Stimulated activated CD8-positive, alpha-beta memory T cell treated with anti-CD3 and anti-CD28 coated beads, Interleukin-4, amount 100 ng/mL, for 1 hour (primary cell): ENCODE measurements at places on chromosomes 3 and 15.

DNA sequence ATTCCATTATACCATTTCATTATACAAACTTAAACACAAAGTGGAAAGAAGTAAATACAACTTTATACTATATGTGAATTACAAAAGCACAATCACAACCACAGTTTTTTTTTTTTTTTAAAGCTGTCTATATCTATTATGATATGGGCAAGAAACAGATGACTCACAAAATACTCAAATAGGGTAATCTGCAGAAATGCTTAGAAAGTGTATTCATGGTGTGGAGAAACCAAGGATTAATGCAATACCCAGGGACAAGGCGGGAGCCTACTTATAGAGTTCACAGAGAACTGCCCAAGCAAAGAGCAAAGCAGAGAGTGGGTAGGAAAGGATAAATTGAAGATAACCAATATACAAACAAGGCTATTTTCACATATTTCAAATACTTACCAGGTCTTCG is 332.0 kb downstream of the FHIT start:
- no peak for DNase-seq

GRCh38 chr3:16264174-16264707 is 502 bp downstream of the DPH3 start:
- no peak for DNase-seq

GRCh38 chr3:141382571-141382970 is 14.3 kb downstream of the ZBTB38 start:
- DNase-seq: no peak

DNA sequence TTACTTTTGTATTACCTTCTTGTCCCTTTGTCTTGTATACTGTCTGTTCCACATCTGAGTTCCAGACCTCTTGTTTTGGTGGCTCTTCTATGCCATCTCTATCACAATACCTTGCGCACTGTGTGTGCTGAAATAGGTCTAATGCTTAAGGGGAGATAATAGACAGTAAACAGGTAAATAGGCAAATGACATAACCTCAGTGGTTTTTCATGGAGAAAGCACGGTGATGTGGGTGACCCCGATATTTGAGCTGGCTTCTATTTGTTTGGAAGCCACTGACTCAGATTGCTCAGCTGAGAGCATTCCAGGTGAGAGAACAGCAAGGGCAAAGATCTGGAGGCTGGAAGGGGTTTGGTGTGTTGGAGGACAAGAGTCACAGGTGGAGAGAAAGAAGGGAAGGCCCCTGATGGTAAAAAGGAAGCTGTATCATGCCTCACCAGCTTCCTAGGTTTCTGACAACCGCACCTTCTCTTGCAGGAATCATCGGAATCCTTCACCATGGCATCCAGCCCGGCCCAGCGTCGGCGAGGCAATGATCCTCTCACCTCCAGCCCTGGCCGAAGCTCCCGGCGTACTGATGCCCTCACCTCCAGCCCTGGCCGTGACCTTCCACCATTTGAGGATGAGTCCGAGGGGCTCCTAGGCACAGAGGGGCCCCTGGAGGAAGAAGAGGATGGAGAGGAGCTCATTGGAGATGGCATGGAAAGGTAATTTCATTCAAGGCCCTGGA is 795 bp downstream of the MCM2 start:
- DNase-seq: no peak

DNA sequence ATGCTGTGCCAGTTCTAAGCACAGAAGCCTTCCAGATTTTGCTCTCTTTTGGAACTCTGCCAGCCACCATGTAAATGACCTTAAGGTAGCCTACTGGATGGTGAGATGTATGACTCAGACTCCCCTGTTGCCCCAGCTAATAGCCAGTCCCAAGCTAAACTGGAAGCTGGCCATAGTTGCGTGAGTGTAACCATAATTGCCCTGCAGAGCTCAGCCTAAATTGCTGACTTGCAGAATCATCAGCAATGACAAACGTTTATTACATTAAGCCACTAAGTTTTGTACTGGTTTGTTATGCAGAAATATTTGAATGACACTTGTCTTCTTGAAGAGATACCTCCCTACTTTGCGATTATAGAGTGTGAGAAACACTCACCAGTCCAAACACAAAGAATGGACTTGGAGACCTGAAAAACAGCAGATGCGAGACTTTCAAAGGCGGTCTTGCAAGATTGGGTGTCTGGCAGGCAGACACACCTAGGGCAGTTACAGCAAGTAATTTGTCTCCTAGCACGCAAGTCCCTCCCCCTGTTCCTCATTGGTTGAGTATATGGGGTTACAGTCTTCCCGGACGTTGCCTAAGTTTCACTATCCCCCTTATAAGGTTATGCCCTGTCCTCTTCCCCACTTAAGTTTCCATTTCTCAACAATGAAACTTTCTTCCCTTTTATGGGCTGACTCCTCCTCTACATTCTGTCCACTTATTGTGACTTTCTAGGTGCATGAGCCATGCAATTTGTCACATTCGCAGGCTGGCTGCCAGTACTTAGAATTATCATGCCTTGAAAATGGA is 83.6 kb upstream of the XCR1 start:
- no peak for DNase-seq

GRCh38 chr3:134643150-134643675 is 7.6 kb downstream of the KY start:
- DNase-seq: no peak

DNA sequence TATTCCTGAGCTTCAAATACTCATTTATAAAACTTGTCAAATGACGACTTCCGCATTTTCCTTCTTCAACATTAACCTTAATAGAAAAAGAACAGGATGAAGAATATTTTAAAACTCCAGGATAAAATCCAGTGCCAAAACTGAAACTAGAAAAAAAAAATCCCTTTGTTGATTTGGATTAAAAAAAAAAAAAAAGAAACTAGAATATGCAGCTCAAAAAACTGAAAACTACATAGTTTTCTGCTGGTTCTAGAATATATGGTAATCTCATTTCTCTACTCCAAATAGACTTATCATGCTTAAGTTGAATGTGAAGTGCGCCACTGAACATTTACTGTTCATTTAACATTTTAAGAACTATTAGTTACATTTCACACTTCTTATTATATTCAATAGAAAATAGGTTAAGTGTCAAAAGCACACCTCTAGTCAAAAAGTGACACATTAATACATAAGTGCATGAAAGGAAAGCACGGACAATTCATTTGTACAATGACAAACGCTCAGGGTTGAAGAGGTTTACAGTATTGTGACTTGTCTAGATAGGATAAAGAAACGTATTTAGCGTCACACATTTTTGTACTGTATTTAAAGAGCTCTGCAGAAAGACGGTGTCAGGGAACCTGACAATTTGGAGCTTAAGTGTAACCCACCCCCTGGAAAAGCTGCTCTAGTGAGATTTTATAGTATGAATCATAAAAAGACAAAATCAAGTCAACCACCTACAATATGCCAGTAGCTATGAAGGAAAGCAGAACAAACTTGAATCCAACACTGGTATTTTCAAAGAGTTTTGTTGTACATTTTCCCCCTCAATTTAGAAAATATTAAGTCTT is 5.8 kb downstream of the TRA2B start:
- DNase-seq: no peak

DNA sequence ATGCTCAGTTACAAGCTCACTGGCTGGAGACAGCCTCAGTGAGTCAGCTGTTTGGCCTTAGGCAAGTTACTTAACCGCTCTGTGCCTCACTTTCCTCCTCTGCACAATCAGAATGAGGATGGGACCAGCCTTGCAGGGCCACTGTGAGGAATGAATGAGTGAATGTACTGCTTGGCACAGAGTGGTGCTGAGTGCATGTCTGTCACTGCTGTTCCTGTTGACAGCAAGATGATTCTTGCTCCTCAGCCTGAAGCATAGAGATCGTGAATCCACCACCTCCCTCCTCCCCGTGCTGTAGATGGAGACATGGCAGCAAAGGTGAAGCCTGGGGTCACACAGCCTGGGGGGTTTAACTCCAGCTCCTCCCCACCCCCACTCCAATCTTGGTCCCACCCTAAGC is 14.6 kb upstream of the GRIP2 start:
- DNase-seq: no peak

- DNase-seq: no peak
Measured at GRCh38 chr3:4425707-4426106, 41.4 kb downstream of the SUMF1 start.

DNA sequence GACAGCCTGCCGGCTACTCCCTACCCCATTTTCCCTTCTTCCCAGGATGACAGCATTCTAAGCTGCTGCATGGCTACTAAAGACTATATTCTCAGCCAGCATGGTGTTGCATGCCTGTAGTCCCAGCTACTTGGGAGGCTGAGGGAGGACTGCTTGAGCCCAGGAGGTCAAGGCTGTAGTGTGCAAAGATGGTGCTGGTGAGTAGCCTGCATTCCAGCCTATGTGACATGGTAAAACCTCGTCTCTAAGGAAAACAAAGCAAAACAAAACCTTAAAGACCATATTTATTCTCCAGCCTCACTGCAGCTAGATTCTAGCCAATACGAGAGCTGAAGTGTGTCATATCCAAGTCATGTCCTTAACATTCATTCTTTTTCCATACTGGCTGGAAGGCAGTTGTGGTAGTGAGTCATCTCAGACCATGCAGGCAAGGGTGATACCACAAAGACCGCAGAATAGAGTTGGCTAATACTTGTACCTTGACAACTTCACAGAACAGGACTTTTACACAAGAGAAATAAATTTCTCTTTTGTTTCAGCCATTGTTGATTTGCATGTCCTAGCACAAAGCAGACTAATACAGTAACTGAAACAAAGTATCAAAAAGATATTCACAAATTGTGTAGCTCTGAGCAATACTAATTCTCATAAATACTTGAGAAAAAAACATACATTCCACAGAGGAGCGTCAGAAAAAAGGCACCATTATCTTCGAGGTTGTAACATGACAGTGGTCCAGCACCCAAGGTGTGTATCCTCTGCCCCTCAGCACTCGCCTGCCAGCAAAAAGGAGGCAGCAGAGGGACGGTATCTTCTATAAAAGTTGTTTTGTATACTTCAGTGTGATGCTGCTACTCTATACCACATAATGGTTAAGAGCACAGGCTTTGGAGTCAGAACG is 14.8 kb downstream of the PBRM1 start:
- no peak for DNase-seq

DNA sequence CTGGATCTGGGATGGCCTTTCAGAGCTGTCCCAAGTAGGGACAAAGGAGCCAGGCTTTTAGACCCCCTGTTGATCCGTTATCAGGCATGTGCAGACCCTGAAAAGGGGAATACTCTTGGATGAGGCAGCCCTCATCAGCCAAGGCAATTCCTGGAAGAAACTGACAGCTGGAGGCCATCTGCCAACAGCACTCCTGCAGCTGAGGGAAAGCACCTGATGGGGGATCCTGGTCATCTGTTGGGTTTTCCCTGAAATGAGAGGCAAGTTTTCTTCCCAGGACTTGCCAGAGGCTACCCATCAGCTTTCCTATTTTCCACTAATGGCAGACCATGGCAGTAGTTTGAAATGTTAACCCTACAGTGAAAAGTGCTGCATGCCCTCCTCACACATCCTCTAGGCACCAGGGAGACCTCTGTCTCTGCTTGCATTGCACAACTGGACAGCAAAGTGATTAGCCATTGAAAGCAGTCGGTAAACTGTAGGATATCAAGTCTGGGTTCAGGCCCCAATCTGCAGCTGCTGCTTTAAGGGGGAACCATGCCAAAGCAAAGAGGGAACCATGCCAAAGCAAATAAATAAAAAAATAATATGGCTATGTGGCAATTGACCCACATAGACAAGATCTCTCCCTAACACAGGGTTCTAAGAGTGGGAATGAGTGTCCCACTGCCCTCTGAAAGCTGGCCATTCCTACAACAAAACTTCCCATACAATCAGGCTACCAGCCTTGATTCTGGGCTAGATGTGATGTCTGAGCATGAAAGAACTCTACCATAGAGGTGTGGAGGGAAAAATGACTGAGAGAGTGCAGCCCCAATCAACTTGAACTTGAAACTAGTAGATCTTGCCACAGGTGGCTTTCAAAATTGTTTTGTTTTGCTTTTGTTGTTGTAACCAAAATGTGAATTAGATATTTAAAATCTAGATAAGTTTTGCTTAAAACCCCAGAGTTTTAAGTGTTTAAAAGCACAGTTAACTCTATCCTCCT is 232.0 kb upstream of the STT3B start:
- no peak for DNase-seq

GRCh38 chr15:28272587-28272986 is 49.4 kb downstream of the HERC2 start:
- DNase-seq: no peak
